ENCODE measurements at places on chromosomes 1 and 21.

- no peak for DNase-seq
These were observed 6.2 kb upstream of the NRIP1 start for GRCh38 chr21:15071009-15071408.

GRCh38 chr1:55604749-55605148, 389.6 kb upstream of the USP24 start:
- no peak for DNase-seq

GRCh38 chr1:225691861-225692516, 39.1 kb upstream of the ENAH start:
- DNase-seq: no peak

DNA sequence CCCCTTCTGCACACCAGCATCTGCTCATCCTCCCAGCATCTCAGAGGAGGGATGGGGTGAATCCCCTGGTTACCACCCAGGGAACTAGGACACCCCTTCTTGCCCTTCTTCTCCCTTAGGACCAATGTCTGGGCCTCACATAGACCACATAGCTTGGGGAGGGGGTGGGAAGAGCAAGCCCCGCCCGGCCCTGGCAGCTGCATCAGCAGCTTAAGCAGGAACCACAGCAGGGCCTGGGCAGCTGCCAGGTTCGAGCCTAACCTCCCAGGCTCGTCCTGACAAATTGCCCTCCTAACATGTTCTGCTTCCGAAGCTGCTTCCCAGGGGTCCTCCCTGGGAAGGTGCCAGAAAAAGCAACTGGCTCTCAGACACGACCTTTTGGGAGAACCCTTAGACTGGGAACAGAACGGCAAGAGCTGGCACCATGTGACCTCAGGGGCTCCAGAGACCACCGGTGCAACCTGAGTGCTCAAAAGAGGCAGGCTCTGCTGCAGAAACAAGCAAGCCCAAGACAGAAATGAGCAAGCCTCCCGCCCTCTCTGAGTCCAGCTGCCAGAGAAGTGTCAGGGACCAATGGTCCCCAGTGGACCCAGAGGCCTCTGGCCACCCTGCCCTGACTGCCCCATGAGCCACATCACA, 18.4 kb upstream of the CLSTN1 start:
- no peak for DNase-seq

- no peak for DNase-seq
These were observed 106.1 kb downstream of the CRYAA start for GRCh38 chr21:43274946-43275310.

- no peak for DNase-seq
These were observed 1.3 kb downstream of the ARHGAP29 start for GRCh38 chr1:94236013-94236491.

GRCh38 chr1:36083635-36084496, at the start of gene TEKT2:
TEKT2 (plus strand) TSS chr1:36084094; CDS start chr1:36084922, 828 bp downstream.
- DNase-seq: peak; percentile 63
